ENCODE measurements at places on chromosomes 5 and 9. TPM values are rescaled to one million over a fixed set of nuclear protein-coding genes. Genes with fewer than 3 reads are reported as not detected.

Gene MELK
- polyA plus RNA-seq = not detected

Gene PCDHGC5
- not detected for polyA plus RNA-seq

Gene GTF3C4
- polyA plus RNA-seq = 4.3 TPM

Gene QRFP
- not detected for polyA plus RNA-seq

Gene IL4
- polyA plus RNA-seq = not detected

Gene CNTNAP3
- polyA plus RNA-seq = not detected

Gene FOXD4
- not detected for polyA plus RNA-seq

Gene GALT
- 42.8 TPM for polyA plus RNA-seq

Gene VDAC1
- polyA plus RNA-seq = 92.8 TPM

Gene RNF208
- polyA plus RNA-seq = not detected

DNA sequence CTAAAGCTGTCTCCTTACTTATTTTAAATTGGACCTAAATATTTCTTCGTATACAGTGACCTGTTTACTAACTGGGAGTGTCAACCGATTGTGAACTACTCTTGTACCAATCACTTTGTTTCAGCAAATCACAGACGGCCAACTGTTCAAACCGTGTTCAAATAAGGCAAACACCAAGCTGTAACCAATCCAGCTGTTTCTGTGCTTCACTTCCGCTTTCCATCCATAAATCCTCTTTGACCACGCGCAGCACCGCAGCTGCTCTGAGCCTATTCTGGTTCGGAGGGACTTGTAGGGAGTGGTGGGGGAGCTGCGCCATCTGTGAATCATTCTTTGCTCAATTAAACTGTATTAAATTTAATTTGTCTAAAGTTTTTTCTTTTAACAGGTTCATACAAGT, 4.8 kb upstream of the FAM240B start:
- no peak for DNase-seq

DNA sequence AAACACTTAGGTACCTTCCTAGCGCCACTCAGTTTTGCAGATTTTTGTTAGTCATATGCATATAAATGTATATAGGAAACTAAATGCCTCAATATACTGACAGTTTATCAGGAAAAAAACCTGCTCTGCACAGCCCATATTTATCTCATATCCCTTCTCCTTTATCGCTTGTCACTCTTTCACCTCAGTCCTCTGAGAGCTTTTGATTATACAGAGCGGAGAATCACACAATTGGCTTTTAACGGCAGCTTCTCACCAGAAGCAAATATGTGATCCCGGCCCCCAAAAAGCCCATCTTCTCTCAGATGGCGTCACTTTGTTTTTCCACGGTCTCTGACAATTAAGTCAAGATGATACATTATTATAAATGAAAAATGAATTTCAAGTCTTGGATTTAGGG, 362.6 kb downstream of the DNAH5 start:
- no peak for DNase-seq

DNA sequence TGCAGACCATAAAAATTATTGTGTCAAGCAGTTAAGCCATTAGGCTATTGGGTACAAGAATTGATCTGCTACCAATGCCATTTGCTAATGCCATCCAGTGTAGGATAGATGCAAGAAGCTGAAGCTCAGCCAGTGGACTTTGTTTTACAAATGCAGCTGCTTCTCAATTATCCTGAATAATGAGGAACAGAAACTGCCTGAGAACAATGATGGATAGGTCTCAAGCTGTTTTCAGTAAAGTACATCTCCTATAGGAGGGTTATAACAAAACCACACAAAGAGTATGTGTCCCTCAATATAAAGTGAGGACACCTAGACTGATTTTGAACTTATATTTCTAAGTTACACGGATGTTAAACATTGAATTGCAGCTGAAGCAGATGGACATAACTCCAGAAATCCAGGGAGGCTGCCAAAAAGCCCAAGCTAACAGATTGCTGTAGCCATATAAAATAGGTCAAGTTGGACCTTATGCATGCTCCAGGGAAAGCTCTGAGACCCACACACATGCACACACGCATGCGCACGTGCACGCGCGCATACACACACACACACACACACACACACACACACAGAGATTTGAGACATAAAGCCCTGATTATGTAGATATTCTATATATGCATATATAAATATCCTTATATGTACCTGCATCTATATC, 482.7 kb upstream of the CD180 start:
- no peak for DNase-seq

DNA sequence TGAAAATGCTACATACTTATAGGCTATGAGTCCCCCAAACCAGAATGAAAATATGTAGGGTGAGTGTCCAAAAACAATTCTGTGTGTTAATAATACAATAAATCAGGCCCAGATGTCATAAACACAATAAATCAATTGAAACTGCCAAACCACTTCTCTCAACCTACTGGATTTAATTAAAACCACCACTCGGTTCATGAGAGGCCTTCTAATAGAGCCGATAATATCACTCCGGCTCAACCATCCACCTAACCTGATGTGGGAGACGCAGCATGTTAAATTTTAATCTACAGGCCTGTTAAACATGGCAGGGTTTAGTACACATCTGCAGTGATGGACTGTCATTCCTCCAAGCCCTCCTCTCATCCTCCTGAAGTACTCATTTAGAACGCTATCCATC, 734.5 kb upstream of the ZNF608 start:
- DNase-seq = no peak

GRCh38 chr5:133293960-133294359, 242.1 kb downstream of the HSPA4 start:
- DNase-seq = no peak

DNA sequence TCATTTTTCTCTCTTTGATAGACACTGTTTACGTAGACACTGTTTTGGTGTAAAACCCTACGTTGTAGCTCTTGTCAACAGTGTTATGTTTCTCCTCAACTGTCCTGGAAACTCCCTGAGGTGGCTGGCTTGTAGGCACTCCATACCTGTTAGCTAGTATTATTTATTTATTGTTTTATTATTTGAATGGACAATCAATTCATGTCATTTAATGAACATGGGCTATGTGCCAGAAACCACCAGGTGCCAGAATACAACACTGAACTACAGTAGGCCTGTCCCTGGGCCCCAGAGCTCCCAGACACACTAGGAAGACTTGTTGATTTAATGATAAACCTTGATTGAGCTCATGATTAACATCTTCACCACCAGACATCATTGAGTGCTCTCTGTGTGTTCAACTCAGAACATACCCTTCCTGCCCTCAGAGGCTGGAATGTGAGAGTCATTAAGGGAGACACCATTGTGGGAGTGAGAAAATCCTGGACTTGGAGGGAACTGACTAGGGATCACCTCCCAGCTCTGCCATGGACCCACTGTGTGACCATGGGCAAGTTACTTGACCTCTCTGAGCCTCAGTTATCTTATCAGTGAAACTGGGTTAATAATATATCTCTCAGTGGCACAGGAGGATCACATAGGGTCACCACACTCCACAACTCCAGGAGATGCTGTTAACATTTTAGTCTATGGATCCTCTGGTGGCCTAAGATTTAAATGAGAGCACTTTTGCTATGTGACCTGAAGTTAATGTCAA, 19.2 kb downstream of the IRF1 start:
- DNase-seq = no peak

DNA sequence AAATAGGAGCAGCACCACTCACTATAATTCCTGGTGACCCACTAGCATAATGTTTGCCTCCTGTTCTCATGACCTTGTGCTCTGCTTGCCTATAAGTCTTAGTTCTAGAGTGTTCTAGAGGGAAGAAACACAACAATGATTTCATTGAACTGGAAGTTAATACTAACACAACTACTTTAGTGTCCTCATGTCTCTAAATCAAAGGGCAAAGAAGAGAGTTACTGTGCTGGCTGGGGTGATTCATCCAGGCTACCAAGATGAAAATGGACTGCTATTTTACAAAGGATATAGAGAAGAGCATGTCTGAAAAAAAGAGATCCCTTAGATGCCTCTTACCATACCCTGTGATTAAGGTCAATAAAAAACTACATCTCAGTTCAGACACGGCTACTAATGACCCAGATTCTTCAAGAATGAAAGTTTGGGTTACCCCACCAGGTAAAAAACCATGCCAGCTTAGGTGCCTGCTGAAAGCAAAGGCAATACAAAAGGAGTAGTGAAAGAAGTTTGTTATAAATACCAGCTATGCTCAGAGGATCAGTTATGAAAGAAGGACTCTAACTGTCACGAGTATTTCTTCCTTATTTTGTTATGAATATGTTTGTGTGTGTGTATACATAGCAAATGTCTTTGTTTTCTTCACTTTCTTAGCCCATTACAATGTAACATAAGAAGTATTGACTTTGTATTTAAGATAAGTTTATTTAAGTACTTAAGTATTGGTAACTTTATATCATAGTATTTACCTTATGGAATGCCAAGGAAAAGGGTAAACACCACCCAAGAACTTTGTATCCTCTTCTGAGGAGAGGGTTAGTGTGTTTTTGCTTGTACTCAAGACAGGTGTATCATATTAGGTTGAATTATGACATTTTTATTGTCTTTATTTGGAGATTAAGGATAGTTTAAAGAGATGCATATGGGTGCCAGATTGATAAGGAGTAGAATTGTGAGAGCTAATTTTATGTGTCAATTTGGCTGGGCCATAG, 314.1 kb upstream of the PTGER4 start:
- DNase-seq = no peak

- no peak for DNase-seq
Measured at GRCh38 chr5:116137544-116138378, 52.9 kb downstream of the COMMD10 start.

GRCh38 chr5:114448481-114448880, 86.6 kb downstream of the KCNN2 start:
- DNase-seq = no peak

GRCh38 chr5:147523069-147523468, 13.2 kb upstream of the DPYSL3 start:
- DNase-seq = no peak

DNA sequence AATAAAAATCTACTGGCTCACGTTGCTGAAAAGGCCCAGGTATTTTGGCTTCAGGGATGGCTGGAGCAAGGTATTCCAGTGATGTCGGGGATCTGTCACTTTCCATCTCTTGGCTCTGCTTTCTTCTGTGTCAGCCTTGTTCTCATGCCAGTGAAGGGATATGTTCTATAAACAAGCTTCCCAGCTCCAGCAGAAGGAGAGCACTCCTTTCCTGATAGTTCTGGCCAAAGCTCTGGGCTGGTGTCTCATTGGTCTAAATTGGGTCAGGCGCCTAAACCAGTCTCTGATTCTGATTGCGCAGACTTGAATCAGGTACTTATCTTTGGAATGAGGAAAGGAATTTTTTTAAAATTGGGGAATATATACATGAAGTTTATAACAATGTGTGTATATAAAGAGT, 5.1 kb downstream of the SNX30 start:
- no peak for DNase-seq

DNA sequence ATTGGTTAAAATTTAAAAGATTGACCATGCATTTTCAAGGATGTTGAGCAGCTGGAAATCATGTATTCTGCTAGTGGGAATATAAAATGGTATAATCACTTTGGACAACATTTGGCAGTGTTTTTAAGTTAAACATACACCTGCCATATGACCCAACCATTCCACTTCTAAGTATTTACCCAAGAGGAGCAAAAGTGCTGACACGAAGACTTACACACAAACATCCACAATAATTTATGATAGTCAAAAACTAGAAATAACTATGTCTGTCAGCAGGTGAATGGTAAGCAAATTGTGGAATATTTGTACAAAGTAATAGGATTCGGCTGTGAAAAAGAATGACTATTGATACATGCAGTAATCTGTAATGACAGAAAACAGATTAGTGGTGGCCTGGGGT, 30.7 kb upstream of the SRP19 start:
- no peak for DNase-seq

- no peak for DNase-seq
Measured at GRCh38 chr9:13898957-13899356, 415.0 kb downstream of the NFIB start.

GRCh38 chr9:135077497-135078200, 9.8 kb upstream of the OLFM1 start:
- DNase-seq = no peak

DNA sequence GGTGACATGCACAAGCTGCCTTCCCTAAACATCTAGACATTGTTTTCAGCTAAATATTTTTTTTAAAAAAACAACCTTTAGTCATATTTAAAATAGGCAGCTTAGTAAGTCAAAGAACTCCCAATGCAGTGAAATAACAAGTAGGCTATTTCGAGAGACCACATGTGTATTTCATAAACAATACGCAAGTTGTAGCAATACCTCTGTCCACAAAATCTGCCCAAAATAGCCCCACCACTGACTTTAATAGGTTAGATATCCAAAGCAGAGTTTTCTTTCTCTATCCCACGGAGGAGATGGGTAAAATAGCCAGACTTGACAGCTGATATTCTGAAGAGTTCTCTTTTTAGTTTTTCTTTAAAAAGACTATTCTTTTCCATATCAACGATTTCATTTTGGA, 1.2 kb downstream of the SLC24A2 start:
- DNase-seq = no peak

GRCh38 chr5:72291601-72292000, 28.4 kb downstream of the MRPS27 start:
- no peak for DNase-seq

- DNase-seq = no peak
Measured at GRCh38 chr5:94181895-94182294, 436.5 kb downstream of the KIAA0825 start.

DNA sequence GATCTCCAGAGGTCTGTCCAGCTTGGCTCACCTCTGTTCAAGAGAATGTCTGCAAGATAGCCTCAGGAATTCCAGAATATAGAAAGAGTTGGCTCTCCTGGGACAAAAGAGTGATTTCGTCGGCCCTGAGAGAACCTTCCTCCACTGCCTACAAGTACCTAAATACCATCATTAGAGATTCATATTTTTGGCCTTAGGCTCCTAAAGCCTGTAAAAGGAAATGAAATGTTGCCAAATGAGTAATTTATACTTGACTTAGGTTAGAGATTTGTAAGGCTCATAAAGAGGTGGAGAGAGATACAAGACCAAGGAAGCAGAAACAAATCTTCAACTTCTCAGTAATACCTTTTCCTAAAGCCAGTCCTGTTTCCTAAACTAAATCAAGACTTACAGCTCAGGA, 146.2 kb downstream of the CCDC192 start:
- DNase-seq = no peak

DNA sequence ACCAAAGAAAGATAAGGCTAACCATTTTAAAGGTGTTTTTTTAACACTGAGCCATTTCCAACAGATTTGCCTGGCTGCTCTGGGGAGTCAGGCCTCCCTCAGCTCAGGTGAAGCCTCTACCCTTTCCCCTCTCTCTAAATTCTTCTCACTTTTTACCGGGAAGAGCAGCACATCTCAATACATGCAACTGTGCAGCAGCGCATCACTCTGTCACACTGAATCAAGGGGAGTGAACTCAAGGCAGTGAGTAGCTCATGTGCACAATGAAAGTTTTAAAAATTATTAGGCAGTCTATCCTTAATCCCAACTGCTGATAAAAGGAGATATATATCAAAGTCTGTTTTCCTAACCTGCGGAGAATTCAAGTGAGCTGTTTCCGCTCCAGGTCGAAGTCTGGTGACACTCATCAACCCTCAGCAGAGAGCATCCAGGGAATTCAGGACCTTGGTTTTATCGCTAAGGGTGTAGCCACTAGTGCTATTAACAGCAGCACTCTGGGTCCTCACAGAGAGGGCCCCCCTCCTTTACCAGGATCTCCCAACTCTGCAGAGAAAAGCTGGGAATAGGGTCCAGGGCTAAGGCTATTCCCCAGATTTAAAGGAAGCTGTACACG, 1.0 kb downstream of the CEMIP2 start:
- DNase-seq = no peak

- DNase-seq = no peak
Measured at GRCh38 chr9:123305879-123306278, 37.5 kb upstream of the STRBP start.

GRCh38 chr9:93134015-93134739, at the start of gene NINJ1:
Gene NINJ1 (minus strand): TSS chr9:93134251. CDS start chr9:93134217, 34 bp downstream.
- DNase-seq = peak; percentile 89

- DNase-seq = no peak
Measured at GRCh38 chr5:2164586-2164985, 281.9 kb upstream of the IRX4 start.

Data from CD8-positive, alpha-beta memory T cell (primary cell).